ENCODE measurements at places on chromosomes 13 and 19. TPM values are rescaled to one million over a fixed set of nuclear protein-coding genes. Genes with fewer than 3 reads are reported as not detected.

DNA sequence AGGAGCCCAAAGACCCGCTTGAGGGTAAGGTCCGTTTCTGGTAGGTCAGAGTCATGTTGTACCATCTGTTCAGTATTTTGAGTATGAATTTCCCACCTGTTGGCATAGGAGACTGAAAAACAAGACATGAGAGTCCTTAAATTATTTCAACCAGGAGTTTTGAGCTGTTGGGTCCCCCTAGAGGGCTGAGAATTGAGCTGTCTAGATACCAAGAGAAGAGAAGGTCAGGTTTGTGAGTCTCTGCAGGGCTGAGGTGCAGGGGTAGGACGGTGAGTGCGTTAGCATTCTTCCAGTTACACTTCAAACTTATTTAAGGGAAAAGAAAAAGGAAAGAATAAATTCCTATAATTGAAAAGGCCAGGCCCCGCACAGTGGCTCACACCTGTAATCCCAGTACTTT is 5.0 kb downstream of the CBLC start:
- H3K27me3 ChIP-seq = no peaks in the 10 kb centered on the region
- no peak for DNase-seq
- no peak overlapping the region for H3K4me3 ChIP-seq
- no peak overlapping the region for H3K27ac ChIP-seq
- H3K36me3 ChIP-seq = no peaks in the 10 kb centered on the region
- no peaks in the 10 kb centered on the region for H3K4me1 ChIP-seq

DNA sequence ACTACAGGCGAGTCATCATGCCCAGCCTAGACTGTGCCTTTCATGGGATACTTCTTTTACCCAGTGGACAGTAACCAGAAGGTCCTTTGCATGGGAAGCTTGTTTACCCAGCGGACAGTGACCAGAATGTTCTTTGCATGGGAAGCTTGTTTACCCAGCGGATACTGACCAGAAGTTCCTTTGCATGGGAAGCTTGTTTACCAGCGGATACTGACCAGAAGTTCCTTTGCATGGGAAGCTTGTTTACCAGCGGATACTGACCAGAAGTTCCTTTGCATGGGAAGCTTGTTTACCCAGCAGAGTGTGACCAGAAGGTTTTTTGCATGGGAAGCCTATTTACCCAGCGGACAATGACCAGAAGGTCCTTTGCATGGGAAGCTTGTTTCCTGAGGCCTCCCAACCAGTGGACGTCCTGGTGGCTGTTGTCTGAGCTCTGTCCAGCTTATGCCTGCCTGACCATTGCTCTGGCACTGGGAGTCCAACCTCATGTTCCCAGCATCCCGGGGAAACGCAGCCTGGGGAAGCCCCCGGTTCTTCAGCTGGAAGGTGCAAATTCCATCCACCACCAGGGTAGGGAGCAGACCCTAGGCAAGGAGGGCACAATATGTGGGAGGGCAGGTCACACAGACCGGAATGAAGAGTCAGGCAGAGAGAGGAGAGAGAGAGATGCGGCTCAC is 41.6 kb upstream of the PDCD5 start:
- no peak for DNase-seq
- H3K36me3 ChIP-seq = no peaks in the 10 kb centered on the region
- no peak overlapping the region for H3K27ac ChIP-seq
- H3K4me1 ChIP-seq = no peaks in the 10 kb centered on the region

DNA sequence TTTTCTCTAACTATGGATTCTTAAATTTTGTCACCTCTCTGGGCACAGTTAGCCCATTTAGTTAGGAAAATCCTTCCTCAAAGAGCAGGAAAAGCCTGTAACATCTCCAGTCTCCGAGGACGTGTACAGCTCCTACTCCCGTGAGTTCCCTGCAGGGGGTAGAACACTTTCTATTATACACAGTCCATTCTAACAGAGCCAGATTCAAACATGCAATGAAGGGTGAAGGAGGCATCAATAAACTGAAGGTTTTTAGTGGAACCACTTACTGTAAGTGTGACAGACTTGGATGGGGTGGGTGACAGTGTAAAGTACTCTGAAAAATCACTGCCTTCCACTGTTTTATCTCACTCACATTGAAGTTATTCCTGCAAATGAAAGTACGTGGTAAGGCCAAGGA is 204.7 kb upstream of the DACH1 start:
- H3K4me1 ChIP-seq = no peaks in the 10 kb centered on the region
- H3K36me3 ChIP-seq = no peaks in the 10 kb centered on the region
- H3K27me3 ChIP-seq = no peaks in the 10 kb centered on the region
- H3K4me3 ChIP-seq = no peak overlapping the region

DNA sequence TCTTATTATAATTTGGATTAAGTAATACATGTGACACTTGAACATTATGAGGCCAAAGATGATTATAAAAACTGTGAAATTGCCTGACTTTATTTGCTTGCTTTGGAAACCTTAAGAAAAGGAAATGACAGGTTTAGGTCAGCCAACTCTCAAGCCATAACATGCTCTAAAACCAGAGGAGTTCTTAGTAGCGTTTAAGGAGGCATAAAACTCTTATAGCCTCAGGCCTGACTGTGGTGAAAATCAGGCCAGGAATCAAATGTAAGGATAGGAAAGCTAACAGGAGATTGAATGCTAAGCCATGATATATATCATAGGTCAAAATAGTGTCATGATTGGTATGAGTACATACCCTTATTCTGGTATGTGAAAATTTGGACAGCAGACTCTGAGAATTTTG is 1142.4 kb upstream of the MIR17HG start:
- H3K36me3 ChIP-seq = no peaks in the 10 kb centered on the region
- no peak for DNase-seq
- H3K27ac ChIP-seq = no peak overlapping the region
- H3K27me3 ChIP-seq = no peaks in the 10 kb centered on the region
- no peak overlapping the region for H3K4me3 ChIP-seq
- no peaks in the 10 kb centered on the region for H3K4me1 ChIP-seq

DNA sequence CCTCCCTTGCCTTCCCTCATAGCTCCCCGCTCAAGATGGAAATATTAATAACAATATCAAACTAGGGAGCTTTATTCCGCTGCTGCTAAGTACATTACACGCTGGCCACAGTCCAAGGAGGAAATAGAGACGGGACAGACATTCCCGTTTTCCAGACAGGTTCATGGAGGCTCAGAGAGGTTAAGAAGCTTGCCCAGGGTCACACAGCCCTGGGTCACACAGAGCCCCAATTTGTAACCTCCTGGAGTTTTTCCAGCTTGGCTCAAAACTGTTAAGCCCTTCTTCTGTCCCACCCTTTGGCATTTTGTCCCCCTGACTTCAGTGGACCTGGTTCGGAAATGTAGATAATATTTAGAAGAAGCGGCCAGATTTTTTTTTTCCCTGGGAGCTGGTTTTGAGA is 2.0 kb downstream of the BICRA start:
- H3K27me3 ChIP-seq = no peaks in the 10 kb centered on the region
- H3K36me3 ChIP-seq = no peaks in the 10 kb centered on the region
- H3K4me3 ChIP-seq = no peak overlapping the region
- H3K27ac ChIP-seq = peak overlapping the region; percentile 50
- DNase-seq = no peak
- H3K4me1 ChIP-seq = peaks cover 4% of the 10 kb centered on the region

Gene AP3D1
- total RNA-seq = 88.9 TPM

Gene SARS2
- 10.4 TPM for total RNA-seq

Gene BAX
- 194 TPM for total RNA-seq

Gene MCEMP1
- total RNA-seq = not detected

Gene ZNF729
- not detected for total RNA-seq
